ENCODE measurements at places on chromosomes 16 and 17.

- DNase-seq: no peak
Measured at GRCh38 chr17:78126895-78127238, 1.7 kb downstream of the TMC6 start.

DNA sequence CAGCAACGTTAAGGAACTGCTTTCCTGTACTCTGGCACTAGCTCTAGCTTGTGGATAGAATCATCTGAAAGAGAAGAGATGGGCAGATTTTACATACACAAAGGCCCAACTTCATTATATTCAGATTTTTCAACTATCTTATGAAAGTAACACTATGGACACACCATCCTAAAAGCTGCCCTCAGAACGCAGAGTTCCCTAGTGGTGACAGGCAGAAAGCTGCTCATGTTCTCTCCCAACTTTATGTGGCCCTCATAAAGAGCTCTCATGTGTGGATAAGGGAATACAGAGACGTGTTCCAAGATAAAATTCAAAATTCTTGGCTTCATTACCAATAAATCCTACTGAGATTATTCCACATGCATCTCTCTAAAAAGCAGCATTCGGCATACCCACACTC is 1.5 kb downstream of the CFAP20 start:
- DNase-seq: no peak

- DNase-seq: no peak
Measured at GRCh38 chr17:2146132-2146871, 91.4 kb downstream of the HIC1 start.

DNA sequence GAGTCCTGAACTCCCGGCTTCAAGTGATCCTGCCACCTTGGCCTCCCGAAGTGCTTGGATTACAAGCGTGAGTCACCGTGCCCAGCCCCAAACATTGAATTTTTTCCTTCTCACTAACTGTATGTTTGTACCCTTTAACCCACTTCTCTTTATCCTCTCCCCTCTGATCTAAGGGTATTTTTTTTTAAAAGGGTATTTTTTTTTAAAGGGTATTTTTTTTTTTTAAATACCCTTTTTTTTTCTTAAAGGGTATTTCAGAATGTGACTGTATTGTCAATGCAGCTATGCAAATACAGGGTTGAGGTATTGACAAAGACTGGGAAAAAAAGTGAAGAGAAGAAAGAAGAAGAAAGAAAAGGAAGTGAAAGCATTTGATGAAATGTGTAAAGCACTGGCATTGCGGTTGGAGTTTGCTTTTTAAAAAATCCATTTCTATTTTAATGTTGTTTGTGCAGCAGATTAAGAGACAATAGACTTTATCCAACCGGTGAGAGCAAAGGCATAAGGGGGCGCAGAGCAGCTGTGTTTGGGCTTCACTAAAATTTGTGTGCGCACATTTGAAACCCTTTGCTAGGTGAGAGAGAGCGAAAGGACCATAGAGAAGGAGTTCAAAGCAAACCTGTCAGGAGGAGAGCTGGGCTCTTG is 42.4 kb downstream of the SYT17 start:
- no peak for DNase-seq

- DNase-seq: no peak
Measured at GRCh38 chr17:42178817-42179216, 2.1 kb downstream of the KCNH4 start.

DNA sequence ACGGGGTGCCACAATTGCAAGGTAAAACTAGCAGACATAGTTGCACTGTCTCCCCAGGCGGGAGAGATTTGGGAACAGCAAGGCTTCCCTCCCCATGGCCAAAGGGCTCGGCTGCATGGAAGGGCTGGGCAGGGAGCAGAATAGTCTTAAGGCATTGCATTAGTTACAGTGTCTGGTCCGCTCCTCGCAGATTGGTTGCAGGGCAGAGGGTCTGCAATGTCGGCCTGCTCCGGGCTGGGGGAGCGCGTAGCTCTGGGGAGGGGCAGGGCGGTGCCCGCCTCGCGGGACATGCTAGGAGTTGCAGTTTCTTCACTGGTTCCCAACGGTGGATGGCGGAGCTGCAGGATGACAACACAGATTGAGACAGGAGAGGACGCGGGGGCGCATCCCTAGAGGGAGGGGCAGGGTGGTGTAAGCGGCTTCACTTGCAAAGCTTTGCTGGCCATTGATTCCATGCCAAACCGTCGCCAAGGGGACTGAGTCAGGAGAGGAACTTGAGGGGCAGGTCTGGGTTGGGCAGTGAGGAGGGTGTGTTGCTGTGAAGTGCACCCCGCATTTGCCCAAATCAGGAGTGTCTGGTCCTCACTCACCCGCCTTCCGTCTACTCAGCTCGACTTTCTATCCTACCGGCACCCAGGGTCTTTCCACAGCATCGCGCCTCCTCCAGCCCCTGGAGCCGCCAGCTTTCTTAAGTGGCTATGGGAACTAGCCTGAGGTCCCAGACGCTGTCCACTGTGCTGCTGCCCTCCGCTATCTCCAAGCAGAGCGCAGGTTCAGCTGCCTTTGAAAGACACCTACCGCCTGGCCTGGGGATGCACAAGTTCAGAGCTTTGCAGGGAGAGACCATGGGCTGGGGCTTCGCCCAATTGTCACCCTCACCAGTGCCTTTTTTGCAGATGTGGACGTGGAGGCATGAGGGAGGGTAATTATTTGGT is 1748.9 kb downstream of the TP53TG3F start:
- no peak for DNase-seq

GRCh38 chr17:1518410-1518809 is 2.0 kb upstream of the INPP5K start:
- no peak for DNase-seq

GRCh38 chr17:13074026-13074425 is 56.2 kb upstream of the ELAC2 start:
- DNase-seq: no peak

DNA sequence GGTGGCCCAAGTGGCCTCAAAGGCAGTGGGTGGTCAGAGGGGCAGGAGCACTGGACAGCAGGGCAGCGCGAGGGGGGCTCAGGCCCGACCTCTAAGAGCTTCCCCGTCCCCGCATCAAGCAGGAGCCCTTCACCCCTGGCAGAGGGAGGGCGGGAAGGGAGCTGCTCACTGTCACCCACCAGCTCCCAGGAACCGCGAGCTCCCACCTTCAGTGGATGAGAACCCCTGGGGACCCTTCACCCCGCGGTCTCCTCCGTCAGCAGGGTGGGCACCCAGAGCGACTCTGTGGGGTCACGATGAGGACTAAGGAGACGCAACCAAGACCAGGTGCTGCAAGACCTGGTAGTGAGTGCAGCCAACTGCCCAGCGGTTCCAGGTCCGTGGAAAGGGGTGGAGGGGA is 13.6 kb downstream of the CEP131 start:
- DNase-seq: no peak

DNA sequence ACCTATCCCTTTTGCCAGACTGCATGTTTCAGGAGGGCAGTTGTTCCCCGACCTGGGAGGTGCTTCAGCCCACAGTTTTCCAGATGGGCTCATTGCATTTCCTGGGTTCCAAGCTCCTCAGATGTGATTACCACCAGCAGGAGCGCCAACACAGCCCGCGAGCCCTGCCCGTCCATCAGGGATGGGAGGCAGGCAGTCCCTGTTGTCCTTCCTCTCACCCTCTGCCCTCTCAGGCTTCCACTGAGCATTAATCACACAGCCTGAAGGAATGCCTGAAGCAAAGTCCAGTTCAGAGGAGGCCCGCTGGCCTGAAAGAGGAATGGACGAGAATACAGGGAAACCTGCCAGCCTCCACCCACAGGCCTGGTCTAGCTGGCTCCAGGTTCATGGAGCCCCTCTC is 256.3 kb upstream of the SDK2 start:
- DNase-seq: no peak

DNA sequence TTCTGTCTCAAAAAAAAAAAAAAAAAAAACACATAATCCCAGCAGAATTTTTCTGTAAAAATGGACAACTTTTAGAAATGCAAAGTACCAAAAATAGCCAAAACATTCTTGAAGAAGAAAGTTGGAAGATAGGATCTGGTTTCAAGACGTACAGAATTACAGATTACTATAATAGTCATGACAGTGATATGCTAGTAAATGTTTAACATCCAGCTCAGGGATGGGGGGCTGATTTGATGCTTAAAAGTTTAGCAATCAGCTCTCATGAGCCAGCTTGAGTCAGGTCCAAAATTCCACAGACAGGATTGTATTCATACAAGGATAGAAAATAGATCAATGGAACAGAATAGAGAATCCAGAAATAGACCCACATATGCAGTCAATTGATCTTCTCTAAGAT is 100.5 kb downstream of the CYB561 start:
- no peak for DNase-seq

DNA sequence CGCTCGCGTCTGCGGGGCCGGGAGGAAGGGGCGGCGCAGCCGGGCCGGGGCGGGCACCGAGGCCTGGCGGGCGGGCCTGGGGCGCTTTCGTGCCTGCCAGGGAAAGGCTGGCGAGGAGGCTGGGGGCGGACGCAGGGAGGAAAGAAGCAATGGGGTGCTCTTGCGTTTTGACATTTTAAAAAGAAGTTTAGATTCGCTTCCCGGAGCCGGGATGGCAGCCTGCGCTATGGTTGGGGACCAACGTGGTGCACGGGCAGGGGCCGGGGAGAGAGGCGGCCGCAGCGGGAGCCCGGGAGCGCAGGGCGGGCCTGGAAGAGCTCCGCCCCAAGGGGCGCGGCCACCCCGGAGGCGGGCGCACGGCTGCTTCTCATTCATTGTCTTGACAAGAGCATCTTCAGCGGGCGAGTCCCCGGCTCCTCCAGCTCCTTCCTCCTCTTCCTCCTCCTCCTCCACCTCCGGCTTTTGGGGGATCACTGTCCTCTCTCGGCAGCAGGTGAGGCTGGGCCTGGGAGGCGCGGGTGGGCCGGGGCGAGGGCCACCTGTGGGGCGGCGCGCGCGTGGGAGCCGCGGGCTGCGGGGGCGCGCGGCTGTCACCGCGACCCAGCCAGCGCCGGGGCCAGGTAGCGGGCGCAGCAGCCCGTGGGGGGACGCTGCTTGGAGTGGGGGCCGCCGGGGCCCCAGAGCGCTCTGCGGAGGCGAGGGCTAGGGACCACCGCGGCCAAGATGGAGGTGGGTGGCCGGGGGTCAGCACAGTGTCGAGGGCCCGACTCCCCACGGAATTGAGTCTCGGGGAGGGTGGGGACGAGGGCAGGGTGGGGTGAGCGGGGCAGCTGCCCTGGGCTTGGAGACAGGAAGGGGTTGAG is at the start of gene CORO1A:
TSS of gene CORO1A (plus strand) at position 370 of the 863 bp plus-strand sequence. CDS start 1,608 bp downstream, outside the sequence.
- peak; percentile 88 for DNase-seq

DNA sequence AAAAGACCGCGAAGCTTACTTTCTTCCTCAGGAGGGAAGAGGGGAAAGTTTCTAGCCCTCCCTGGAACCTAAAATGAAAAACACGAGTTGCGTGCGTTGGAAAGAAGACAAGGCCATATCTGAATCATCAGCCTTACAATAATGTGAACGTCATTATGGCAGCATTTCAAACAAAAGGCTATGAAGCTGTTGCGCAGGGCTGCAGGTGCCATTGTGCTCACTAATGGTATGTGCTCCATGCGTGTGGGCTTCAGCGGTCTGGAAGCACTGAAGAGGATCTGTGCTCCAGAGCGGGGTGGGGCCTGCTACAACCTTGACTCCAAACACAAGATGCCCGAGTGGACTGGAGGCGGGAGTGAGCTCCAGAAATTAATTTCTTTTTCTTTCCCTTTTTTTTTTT is 12.1 kb upstream of the CYB5B start:
- no peak for DNase-seq

- DNase-seq: no peak
Measured at GRCh38 chr17:57676543-57676942, 68.6 kb downstream of the CCDC182 start.

- DNase-seq: no peak
Measured at GRCh38 chr16:17160920-17161431, 309.8 kb downstream of the XYLT1 start.

DNA sequence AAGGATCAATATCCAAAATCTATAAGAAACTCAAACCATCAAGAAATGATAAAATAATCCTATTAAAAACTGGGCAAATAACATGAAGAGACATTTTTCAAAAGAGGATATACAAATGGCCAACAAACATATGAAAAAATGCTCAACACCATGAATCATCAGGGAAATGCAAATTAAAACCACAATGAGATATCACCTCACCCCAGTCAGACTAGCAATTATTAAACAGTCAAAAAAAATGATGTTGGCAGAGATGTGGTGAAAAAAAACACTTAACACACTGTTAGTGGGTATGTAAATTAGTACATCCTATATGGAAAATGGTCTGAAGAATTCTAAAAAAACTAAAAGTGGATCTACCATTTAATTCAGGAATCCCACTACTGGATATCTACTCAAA is 379.0 kb upstream of the SOX9 start:
- DNase-seq: no peak

GRCh38 chr16:49472598-49472997 is 99.0 kb downstream of the C16orf78 start:
- peak; percentile 36 for DNase-seq

Data from right forelimb (tissue), 1 donor.